ENCODE measurements at places on chromosomes 13 and 19.

- no peak for DNase-seq
Observed at GRCh38 chr13:41791056-41791455, 169.9 kb downstream of the VWA8 start.

DNA sequence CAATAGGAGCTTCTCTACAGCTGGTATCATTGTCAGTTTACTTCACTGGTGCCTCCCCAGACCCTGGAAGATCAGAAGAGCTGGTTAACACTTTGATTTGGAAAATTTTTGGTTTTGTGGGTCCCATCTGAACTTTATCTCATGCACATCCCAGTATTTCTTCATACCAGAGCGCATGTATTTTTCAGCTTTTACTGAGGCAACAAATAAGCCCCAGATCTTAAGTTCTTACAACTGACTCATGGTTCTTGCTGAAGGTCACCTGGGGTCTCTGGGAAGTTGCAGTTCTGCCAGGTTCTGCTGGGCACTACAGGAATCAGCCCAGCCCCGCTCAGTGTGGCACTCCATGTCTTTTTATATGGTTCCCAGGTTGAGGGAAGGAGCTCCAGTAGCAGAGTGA is 1249.9 kb downstream of the EFNB2 start:
- DNase-seq, result no peak

- no peak for DNase-seq
Observed at GRCh38 chr19:51317376-51317775, 5.9 kb downstream of the IGLON5 start.

- no peak for DNase-seq
Observed at GRCh38 chr13:112859817-112860190, 109.2 kb upstream of the MCF2L start.

DNA sequence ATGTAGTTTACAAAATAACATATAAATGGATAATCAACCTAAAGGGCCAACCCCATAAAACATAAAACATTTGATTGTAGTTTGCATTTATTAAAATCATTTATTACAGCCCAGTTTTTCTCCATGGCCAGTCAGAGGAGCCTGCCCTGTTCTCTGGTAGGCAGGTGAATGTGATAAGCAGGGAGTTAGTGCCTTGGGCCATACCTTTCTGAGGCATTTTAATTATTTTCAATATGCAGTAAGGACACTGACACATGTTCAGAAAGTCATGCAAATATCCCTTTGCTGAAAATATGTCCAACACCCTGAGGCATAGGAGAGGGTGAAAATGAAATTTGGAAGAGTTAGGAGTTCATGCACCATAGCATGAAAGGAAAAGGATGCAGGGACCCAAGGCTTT is 242.6 kb upstream of the EDNRB start:
- DNase-seq, result no peak

GRCh38 chr19:47157431-47158321 is 27.0 kb downstream of the SAE1 start:
- DNase-seq, result no peak

GRCh38 chr13:59208405-59209195 is 955.1 kb downstream of the DIAPH3 start:
- DNase-seq, result no peak

- DNase-seq, result no peak
Observed at GRCh38 chr13:27481766-27482165, 31.4 kb upstream of the MTIF3 start.

- DNase-seq, result no peak
Observed at GRCh38 chr19:10368101-10368803, 12.1 kb downstream of the TYK2 start.

All from activated CD4-positive, alpha-beta T cell treated with anti-CD3 and anti-CD28 coated beads for 24 hours (primary cell).